Stimulated activated CD4-positive, alpha-beta T cell treated with anti-CD3 and anti-CD28 coated beads, TNF-alpha, amount 100 ng/mL, for 24 hours (primary cell): ENCODE measurements at places on chromosomes 11 and 22.

DNA sequence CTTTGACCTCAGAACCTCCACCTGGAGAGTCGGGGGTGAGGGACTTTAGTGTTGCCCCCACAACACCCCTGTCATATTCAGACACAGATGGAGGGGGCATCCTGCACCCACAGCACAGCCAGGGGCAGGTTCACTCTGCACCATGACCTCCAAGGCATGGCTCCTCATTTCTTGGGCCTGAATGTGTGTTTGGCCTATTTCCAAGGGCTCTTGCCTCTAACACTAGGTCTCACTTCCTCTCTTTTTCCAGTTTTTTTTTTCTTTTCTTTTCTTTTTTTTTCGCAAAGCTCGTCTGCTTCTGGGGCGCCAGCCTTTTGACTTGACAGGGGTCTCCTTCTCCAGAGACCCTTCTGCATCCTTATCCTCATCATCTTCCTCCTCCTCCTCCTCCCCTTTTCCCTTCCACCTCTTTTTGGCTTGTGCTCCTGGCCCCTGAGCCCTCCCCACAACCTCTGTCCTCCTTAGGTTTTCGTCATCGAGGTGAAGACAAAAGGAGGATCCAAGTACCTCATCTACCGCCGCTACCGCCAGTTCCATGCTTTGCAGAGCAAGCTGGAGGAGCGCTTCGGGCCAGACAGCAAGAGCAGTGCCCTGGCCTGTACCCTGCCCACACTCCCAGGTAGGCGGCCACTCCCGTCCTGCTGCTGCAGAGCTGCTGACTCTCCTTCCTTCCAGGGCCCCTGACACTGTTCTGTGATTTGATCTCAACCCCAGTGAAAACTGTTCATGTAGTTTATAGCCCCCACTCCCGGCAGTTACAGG, 3.8 kb downstream of the NCF4 start:
- DNase-seq = no peak

- DNase-seq = no peak
These were observed 832 bp upstream of the NAP1L4 start for GRCh38 chr11:2992997-2993325.

- DNase-seq = no peak
These were observed 280.2 kb downstream of the BUD13 start for GRCh38 chr11:116492600-116492999.

DNA sequence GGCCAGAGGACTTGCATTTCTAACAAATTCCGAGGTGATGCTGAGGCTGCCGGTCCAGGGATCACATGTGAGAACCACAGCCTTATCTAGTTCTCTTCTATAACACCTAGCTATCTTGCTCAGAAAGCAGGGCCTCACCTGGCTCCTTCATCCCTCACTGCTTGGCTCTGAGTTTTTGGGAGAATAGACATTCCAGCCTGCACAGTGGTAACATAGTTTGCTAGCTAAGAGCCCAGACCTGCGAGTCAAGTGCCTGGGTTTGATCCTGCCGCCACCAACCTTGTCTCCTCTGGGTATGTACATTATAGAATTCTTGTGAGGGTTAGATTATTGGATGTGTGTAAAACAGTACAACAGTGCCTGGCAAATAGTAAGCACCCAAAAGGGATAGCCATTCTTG, 13.5 kb upstream of the POU2AF1 start:
- no peak for DNase-seq

DNA sequence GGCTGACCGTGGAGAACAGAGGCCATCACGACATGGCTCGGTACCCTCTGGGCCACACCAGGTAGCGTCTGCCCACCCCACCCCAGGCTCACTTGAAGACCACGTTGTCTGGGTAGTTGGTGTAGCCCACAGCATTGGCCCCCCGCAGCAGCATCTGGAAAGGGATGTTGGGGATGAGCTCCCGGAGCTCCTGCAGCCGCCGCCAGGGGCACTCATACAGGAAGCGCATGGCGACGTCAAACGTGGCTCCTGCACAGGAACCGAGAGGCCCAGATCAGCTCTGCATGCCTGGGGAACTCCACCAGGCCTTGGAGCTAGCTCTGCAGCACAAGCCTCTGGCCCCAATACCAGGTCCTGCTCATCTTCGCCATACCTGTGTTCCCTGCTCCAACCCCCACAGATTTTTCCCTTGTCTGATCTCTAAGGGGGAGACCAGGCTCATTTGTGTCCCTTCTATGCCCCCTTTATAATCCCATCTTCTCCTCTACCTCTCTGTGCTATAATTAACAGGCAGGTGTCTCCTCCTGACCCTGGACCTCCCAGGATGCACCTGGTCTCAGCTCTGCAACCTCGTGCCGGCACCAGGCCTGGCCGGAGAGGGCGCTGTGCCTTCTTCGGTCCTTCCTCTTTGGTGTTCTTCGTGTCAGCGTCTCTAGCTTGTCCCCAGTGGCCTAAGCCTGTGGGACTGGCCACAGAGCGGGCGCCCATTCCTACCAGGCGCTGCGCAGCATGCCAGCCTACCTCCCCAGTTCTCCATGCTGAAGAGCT, 5.0 kb upstream of the LRFN4 start:
- DNase-seq = no peak

DNA sequence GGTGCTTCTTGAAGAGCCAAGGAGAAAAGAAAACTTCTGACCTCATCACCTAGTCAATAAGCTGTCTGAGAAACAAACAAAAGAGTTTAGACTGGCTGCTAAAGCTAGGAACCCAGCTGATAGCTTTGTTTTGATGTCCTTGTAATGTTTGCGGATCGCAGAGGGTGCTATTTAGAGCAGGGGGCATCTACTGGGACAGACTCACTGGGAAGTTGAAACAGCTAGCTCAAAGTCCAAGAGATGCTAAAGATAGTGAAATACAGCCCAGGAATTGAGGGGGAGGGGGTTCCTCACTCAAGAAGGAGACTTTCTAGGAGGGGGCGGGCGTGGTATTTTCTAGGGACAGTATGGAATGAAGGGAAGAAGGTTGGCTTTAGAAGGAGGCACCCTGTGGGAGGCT, 18.9 kb downstream of the ZBTB16 start:
- no peak for DNase-seq

- DNase-seq = no peak
These were observed 17.5 kb upstream of the CD3E start for GRCh38 chr11:118287006-118287405.

GRCh38 chr11:100841711-100842407, 154.8 kb downstream of the ARHGAP42 start:
- no peak for DNase-seq

- no peak for DNase-seq
These were observed 710.9 kb upstream of the FAT3 start for GRCh38 chr11:91513734-91514133.

GRCh38 chr22:35116817-35117216, 50.9 kb downstream of the ISX start:
- no peak for DNase-seq

DNA sequence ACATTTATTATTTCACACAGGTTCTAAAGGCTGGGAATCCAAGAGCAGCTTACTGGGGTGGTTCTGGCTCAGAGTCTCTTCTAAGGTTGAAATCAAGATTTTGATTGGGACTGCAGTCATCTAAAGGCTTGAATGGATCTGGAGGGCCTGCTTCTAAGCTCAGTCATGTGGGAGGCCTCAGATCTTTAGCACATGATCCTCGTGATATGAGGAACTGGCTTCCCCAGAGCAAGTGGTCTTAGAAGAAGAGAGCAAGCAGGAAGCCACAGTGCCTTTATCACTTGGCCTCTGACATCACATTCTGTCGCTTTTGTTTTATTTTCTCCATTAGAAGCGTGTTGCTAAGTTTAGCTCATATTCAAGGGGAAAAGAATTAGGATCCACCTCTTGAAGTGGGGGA, 88.9 kb downstream of the ARFGAP2 start:
- DNase-seq = no peak

DNA sequence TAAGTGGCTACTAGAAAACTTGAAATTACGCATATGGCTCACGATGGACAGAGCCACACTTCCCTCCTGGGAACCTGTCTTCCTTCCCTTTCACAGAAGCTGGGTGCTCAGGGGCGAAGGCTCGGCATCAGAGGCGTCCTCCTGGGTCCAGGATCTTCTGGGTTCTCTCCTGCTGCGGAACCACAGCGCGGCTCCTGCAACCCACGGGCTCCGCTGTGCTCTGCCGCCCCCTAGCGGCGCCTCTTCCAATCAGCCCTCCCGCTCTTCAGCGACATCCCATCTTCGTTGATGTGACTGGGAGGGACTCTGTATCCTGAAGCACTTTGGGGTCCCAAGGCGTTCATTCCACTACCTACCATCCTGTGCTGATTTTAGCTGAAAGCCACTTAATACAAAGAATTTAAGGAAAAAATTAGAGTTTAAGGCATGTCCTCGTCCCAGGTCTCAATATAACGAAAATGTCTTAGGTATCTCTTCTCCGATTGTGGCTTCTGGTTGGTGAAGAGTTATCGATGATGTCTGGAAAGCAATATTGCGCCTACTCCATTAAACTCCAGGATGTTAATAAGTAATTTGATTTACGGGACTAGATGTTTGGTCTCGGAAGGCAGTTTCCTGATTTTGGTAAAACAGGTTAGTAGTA, 14.8 kb upstream of the RPS3 start:
- DNase-seq = peak; percentile 69

- no peak for DNase-seq
These were observed 34.7 kb downstream of the LDHAL6A start for GRCh38 chr11:18490319-18490718.

- no peak for DNase-seq
These were observed 468.2 kb downstream of the MIAT start for GRCh38 chr22:27125539-27125938.

DNA sequence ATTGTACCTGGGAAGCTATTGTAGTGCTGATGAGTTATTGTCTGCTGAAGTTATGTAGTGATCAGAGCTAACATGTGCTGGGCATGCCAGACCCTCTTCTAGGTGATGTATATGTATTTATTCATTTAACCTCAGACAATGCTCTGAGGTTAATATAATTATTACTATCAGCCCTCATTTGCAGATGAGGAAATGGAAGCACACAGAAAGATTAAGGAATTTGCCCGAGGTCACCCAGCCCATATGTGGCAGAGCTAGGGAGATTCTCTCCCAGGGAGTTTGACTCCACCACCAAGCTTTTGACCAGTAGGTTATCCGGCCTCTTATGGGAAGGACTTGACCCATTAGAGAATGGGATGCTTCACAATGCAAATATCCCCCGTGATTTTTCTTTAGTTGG, 114.2 kb upstream of the NAV2 start:
- no peak for DNase-seq

- DNase-seq = no peak
These were observed 8.7 kb downstream of the SPTBN2 start for GRCh38 chr11:66720223-66720898.

- DNase-seq = no peak
These were observed 44.7 kb downstream of the AP2A2 start for GRCh38 chr11:970319-970871.

- peak; percentile 28 for DNase-seq
These were observed 4.1 kb upstream of the TBX1 start for GRCh38 chr22:19756288-19757128.

DNA sequence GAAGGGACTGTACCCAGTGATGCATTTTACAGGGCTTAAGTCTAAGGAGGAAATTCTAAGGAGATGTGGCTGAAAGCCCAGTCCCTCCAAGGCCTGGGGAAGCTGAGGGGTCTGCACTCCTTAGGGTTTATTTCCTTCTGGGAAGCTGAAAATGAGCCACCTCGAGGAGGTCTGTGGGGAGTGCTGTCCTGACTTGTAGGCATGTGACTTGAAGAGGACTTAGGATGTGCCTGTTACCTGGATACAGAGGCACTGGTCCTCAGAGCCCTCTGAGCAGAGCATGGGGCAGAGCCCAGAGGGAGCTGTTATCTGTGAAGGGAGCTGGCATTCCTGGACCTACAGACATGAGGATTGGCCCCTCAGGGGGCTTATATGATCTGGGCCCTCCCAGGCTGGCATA, 77.1 kb downstream of the TP53I11 start:
- DNase-seq = no peak

- no peak for DNase-seq
These were observed 705 bp downstream of the BBOX1 start for GRCh38 chr11:27041141-27041899.
